ENCODE measurements at places on chromosomes 12 and 14.

DNA sequence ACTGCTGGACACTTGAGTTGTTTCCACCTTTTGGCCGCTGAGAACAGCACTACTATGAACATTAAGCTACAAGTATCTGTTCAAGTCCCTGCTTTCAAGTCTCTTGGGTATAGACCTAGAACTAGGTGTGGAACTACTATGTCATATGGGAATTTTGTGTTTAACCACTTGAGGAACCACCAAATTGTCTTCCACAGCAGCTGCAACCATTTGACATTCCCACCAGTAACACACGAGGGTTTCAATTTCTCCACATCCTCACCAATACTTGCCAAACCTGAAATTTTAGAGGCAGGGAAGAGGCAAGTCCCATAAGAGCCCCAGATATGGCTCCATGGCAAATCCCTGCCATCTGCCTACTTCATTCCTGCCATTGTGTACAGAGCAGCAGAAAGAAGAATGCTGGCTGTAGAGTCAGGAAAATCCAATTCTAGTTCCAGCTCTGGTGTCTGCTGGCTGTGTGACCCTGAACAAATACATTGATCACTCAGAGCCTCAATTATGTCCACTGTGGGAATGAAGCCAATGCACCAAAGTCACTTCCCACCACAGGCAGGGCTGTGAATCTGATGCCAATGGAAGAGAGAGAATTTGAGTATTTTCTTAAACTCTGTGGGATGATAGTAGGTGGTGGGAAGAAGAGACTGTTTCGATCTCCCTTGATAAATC, 17.8 kb downstream of the PITPNM2 start:
- DNase-seq = no peak

DNA sequence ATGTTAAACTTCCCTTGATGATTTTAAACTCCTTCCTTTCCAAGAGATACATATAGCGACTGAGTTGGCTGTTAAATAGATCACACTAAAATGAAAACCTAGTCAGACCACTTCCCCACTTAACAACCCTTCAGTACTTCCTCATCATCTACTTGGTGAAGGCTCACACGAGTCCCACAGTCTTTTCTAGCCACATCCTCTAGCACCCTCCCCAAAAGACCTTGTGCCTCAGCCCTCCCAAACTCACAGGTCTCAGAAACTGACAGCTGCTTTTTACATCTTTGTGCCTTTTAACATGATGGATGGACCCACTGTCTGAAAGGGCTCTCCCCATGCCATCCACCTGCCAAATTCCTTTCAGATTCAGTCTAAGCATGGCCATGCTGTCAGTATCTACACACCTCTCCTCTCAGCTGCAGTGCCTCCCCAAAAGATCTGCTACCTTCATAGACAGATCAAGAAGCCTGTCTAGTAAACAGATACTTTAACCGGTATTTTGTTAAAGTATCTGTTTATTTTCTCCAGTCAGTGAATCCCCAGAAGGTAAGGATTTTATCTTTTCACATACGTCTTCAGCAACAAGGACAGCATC, 65.1 kb upstream of the GPHB5 start:
- DNase-seq = no peak

DNA sequence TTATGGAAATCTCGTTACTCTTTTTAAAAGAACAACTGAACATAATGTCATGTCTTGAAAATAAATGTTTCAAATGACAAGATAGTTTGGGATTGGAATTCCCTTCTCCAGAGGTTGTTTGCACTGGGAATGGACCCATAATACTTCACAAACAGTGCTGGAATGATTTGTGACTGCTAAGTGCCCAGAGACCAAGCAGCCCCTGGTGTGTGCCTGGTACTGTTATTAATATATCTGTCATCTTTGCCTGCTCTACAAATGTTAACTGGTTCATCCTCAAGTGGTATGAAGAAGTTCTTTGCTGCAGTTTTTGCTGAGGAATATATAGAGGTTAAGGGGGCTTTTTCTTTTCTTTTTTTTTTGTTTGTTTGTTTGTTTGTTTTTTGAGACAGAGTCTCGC, 64.9 kb upstream of the DACT1 start:
- DNase-seq = no peak

GRCh38 chr14:68193970-68194681, 374.5 kb downstream of the RAD51B start:
- DNase-seq = no peak

DNA sequence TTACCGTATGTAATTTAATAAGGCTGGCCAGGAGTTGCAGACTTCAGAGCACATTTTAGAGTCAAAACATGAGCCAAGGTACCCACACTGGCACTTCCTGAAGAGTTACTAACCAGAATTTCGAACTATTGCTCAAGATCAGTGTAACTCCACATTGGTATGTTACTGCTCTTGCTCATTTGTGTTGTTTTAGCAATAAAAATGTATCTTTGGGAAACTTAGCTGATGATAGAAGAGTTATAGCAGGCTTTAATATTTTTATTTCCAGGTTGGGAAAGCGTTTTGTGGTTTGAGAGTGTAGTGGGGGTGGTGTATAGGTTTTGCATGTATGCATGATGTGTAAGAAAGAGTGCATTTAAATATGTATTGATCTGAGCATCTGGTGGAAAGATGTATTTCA, 96.6 kb downstream of the SCN8A start:
- DNase-seq = no peak

DNA sequence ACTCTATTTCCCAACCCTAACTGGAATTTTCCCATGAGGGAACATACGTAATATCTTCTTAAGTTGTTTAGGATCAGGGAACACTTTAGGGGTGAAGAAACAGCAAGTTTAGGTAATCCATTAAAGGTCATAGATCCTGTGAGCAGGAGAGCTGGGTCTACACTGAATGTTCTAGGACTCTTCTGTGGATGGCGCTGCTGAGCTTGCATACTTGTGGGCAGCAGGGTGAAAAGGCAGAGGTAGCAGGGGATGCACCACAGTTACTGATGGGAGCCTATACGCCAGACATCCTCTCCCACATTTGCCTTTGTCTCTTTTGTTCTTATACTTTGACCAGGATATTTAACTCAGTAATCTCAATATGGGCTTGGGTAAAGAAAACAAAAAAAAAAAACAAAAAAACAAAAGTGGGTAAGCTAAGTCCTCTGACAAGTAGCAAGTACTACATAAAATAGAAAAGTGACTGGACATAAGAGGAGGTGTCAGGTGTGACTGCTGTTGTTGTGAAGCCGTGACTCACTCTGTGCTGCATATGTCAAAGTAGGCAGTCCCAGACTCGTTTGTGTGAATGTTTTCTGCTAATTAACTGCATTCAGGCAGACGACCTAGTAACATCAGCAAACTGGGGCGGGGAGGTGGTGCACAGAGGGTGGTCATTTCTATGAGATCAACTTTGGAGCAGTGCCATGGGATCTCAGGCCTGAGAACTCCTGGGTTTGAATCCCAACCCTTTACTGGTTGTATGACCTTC, 31.6 kb downstream of the NEUROD4 start:
- no peak for DNase-seq

DNA sequence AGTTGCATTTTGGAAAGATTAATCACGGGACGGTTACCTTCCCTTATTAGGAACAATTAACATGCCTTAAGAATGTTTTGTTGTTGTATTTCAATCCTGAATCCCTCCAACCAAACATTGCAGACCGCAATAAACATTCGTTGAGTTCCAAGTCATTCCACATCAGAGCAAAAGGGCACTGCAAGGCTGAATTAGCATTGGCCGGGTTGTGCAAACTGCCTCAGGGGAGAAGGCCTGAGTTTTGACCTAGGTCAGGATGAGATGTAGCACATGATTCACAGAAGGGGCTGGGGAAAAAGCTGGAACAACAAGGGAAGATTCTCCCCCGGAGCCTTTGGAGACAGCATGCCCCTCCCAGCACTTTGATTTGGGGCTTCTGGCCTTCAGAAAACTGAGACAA, 82.1 kb upstream of the BDKRB2 start:
- no peak for DNase-seq

- peak; percentile 13 for DNase-seq
Measured at GRCh38 chr12:63319386-63319785, 168.4 kb upstream of the AVPR1A start.

DNA sequence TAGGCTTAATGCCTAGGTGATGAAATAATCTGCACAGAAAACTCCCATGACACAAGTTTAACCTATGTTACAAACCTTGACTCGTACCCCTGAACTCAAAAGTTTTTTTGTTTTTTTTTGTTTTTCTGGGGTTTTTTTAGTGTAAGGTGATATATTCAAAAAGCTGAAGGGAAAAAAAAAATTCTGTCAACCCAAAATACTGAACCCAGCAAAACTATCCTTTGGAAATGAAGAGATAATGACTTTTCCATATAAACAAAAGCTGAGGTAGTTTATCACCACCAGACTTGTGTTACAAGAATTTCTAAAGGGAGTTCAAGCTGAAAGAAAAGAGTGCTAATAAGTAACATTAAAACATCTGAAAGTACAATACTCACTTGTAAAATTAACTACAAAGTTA, 448.1 kb downstream of the KCNH5 start:
- no peak for DNase-seq
